ENCODE measurements at places on chromosomes 6 and 20.

- no peak for DNase-seq
These were observed 64.2 kb downstream of the LAMP5 start for GRCh38 chr20:9578594-9578993.

DNA sequence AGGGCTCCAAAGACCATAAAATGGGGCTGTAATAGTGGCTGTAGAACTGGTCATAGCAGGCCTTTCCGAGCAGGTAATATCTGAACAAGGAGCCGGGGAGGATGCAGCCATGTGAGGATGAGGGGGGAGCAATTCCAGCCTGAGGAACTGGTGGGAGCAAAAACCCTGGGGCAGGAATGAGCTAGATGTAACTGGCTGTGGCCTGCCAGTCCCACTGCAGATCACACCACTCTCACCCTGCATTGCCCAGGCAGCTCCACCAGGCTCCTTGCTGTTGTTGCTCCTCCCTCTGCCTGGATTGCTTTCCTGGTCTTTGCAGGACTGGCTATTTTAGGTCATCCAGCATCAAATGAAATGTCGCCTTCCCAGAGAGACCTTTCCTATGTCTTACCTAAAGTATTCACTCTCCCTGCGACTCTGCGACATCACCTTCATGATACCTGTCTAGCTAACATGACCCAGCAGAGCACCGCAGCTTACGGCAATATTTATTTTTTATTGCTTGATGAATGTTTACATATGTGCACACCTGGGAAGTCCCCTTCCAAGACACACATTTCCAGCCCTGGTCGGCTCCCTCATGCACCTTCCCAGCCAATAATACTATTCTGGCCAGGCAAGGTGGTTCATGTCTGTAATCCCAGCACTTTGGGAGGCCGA, 2.4 kb upstream of the ZFP64 start:
- no peak for DNase-seq

GRCh38 chr6:151757506-151757955, 50.0 kb upstream of the ESR1 start:
- no peak for DNase-seq

DNA sequence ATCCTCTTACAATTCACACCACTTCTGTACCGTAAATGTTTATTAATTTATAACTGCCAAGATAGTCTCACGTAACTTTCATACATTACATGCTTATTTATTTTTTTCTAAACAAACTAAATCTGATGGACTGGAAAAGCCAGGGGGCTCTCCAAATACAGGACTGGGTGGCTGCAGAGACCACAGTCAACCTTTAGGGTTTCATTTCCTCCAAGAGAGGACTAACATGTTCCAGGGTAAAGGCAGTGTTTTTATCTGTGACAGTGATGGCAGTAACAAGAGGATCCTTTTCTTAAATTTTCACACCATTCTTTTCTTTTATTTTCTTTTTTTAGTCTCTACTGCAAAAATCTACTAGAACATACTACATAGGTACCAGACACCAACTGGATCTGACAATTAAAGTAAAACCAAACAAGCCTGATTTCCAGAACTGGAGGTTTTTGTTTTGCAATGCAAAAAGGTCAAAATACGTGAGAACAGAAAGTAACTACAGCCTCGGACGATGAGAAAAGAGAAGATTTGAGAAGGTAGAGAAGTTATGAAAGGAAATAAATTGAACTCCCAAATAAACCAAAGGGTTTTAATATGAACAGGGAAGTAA, 1.2 kb downstream of the LMBRD1 start:
- no peak for DNase-seq

DNA sequence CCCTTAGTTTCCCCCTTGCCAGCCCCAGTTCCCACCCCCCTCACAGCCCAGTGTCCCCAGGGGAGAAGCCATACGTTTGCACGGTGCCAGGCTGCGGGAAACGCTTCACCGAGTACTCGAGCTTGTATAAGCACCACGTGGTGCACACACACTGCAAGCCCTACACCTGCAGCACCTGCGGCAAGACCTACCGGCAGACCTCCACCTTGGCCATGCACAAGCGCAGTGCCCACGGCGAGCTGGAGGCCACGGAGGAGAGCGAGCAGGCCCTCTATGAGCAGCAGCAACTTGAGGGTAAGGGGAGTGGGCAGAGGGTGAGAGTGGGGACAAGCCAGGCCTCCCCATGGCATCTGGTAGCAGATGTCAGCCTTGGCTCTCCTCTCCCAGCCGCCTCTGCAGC, 5.1 kb upstream of the DEF6 start:
- DNase-seq = no peak

DNA sequence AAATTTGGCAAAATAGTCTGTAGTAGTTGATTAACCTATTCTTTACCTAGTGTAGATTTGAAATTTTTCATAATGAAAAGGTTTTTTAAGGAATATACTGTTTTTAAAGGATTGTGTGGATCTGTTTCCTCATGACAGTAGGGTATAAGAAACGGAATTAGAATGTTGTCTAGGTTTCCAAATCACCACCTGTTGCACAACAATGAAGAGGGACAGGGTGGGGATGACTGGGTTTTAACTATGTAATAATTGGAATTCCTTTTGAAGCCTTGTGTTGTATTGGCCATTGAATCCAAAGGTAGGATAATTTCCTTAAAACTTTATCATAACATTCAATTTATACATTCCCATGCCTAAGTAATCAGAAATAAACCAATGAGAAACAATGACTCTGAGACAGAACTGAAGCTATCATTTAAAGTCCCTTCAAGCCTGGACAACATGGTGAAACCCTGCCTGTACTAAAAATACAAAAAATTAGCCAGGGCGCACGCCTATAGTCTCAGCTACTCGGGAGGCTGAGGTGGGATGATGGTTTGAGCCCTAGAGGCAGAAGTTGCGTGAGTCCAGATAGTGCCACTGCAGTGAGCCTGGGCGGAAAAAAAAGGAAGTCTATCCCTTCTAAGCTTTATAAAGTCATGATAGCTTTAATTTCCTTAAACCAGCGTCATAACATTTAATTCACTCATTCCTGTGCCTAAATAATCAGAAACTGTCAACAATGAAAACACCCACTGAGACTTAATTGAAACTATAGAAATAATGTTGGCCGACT, 18.3 kb upstream of the SLC17A5 start:
- DNase-seq = no peak

GRCh38 chr20:62080249-62080990, 14.7 kb upstream of the TAF4 start:
- no peak for DNase-seq

DNA sequence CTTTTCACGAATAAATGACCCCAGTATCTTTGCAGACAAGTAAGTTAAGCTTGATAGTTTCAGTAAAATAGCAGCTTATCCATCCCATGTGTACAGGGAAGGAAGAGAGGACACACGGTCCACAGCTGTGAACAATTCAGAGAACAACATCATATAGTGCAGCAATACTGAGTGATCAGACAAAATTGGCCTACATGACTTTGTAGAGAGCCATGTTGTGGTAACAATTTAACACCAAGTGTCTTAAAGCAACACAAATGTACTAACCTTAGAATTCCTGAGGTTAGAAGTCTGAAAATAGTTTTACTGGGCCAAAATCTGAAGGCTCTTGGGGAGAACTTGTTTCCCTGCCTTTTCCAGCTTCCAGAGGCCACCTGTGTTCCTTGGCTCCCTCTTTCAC, 12.5 kb downstream of the FAM184A start:
- DNase-seq = no peak

DNA sequence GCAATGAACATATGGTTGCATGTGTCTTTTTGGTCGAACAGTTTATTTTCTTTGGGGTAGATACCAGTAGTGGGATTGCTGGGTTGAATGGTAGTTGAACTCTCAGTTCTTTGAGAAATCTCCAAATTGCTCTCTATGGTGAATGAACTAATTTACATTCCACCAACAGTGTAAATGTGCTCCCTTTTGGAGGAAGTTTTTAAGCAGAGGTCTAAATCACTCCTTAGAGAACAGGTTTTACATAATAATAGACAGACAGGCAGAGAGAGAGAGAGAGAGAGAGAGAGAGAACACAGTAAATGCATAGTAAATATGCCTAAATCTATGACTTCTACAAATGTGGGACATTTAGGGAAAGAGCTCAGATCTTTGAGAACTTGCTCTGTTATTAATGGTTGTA, 37.6 kb downstream of the GRM1 start:
- DNase-seq = no peak

DNA sequence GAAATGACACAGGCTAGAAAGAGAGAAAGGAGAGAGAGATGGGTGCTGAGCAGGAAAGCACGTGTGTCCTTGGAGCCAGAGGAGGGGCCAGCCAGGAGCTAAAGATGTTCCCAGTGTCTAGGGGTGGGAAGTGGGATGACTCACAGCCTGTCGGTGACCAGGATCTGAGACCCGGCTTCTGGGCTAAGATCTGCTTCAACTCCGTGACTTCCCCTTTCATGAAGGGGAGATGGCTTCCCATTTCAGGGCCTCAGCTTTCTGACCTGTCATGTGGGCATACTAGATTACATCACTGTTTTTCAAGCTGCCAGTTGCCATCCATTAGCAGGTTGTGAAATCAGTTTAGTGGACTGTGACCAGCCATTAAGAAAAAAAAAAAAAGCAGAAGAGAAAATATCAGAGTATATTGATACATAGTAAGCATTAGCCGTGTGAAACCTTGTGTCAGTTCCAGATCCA, 5.4 kb downstream of the TGM3 start:
- DNase-seq = peak; percentile 61
